ENCODE measurements at places on chromosomes 5 and 9.
A peak's percentile ranks its signal among the peaks of the same experiment; 100 is the strongest.

- no peak for DNase-seq
Measured at GRCh38 chr9:125822160-125822559, 75.0 kb downstream of the PBX3 start.

DNA sequence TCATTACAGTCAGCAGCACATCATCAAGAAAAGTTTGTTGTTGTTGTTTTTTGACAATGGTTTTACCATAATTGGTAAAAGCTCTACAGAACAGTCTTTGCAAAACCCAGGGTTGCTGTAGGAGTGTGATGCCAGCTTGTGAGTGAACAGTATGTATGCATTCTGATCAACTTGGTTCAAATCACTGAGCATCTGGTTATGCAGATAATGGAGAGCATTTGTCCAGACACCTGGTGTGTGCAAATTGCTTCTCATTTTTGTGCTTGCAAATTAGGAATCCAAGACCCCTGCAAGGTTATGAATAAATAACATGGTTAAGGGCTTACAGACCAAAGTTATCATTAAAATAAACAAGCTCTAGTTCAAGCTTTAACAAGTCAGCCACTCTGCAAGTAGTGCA is 448.7 kb upstream of the ACTBL2 start:
- no peak for DNase-seq

DNA sequence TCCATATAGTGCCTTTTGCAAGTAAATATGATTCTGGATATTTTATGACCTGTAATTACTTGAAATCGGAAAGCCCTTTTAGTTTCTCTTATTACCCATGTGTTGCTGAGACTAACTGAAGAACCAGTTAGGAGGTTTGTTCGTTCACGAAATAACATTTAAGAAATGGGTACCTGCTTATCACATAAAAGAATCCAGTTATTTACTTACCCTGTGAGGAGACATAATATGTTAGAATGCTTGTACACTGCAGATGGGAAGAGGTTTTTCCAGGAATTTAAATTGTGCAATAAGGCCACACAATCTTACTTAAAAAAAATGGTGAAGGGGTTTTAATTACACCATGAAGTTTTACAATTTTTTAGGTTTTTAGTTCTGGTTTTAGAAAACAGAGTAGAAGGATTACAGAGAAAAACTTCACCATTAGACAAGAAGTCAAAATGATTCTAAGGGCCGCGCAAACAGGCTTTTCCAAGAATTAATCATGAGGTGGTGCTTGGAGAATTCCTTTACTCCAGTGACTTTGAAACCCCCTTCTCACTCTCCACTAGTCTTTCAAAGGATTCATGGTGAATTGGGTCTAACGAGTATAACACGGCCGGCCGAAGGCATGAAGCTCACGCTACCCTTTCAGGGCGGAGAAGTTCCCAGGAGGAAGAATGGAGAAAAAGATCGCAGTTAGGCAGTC is 1.1 kb upstream of the PTGER4 start:
- DNase-seq: no peak

- no peak for DNase-seq
Measured at GRCh38 chr5:170691657-170692056, 91.9 kb upstream of the GABRP start.

- no peak for DNase-seq
Measured at GRCh38 chr5:164048359-164048926, 543.0 kb downstream of the MAT2B start.

DNA sequence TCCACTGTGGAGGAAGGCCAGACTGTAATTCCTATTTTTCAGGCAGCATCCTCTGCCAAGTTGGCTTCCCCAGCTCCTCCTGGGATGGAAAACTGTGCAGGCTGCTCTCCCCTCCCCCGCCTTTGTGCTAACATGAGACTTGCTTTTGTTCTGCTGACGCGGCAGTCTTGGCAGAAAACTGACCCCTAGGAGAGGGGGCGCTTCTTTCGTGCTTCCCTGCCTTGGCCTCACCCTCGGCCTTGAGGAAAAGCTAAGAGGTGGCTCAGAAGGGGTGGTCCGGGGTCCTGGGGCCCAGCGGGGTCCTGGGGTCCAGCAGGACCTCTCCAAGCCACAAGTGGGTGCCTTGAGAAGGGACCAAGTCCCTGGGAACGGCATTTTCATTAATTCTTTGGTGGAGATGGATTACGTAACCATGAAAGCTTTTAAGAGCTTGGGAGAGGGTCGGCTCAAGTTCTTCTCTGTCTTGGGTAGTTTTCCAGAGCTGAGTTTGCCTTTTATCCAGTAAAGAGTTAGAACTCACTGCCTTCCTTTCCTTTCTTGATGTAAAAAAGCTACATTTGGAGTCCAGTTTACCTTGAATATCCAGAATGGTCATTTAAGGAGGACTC is 51.0 kb downstream of the SH3PXD2B start:
- no peak for DNase-seq

DNA sequence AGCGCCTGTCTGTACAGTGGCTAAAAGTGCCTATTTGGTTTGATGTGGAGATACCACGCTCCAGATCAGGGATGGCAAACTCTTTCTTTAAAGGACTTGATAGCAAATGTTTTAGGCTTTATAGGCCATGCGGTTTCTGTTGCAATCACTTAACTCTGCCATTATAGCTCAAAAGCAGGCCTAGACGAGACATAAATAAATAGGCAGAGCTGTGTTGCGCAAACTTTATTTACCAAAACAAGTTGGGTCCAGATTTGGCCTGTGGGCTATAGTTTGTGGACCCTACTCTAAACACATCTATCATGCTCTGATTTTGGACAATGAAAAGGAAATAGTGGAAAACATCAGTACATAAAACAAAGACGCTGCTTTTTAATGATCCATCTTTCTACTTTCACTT is 79.2 kb downstream of the PTCH1 start:
- DNase-seq: no peak

DNA sequence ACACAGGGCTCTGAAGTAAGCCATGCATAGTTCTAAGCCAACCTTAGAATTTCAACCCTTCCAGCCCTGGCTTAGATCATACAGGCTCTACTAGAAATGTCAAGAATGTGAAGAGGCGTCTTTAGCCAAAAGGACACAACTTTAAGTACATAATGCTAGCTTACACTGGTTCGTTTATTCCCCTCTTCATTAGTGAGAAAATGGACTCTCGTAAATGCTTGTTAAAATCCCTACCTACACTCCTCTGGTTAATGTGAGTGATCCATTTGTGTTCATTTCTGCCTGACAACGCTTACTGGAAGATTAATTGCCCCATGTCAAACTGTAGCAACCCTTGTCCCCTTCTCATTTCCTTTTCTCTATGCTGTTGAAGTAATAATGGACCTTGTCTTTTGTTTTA is 149.3 kb upstream of the POU5F2 start:
- no peak for DNase-seq

GRCh38 chr5:112940670-112941069 is 18.6 kb upstream of the REEP5 start:
- no peak for DNase-seq

DNA sequence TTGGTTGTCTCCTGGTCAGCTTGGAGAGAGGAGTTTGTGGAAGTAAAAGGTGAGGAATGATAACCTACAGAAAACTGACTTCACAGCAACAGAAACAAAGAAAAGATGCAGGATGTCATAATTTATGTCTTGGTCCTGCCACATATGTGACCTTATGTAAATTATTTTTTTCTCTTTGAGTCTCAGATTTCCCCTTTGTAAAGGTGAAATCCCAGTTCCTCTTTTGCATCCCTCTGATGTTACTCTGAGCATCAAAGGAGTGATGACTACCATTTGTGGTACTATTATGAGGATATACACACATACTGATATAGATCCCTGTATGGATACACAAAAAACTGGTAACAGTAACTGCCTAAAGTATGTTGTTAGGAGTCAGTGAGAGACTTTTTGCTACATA is 1.4 kb upstream of the THG1L start:
- no peak for DNase-seq

- no peak for DNase-seq
Measured at GRCh38 chr5:174362514-174362913, 317.0 kb downstream of the NSG2 start.

GRCh38 chr9:91911657-91912056 is 38.4 kb downstream of the ROR2 start:
- no peak for DNase-seq

DNA sequence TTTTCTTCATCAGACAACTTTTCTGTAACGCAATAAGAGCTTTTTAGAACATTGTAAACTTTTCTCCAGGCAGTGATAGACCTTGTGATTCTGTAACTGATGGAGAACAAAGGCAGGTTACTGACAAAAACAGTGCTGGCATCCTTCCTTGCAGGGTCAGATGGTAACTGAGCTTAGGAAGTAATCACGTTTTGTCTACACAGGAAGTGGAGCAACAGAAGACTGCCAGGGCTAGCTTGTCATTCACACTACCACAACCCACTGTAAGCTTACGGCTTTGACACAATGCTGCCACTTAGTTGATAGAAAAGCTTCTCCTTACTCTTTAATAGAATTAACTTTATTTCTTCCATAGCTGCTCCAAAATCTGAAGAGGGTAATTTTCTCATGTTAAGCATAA is 46.8 kb downstream of the FBN2 start:
- DNase-seq: no peak

GRCh38 chr9:129752900-129753729 is at the start of gene PTGES:
Gene PTGES, minus strand, starts transcription at chr9:129753042. Its CDS starts 30 bp downstream, at chr9:129753012.
- DNase-seq: peak; percentile 86

- peak; percentile 75 for DNase-seq
Measured at GRCh38 chr5:143106174-143106573, 297.3 kb downstream of the NR3C1 start.

DNA sequence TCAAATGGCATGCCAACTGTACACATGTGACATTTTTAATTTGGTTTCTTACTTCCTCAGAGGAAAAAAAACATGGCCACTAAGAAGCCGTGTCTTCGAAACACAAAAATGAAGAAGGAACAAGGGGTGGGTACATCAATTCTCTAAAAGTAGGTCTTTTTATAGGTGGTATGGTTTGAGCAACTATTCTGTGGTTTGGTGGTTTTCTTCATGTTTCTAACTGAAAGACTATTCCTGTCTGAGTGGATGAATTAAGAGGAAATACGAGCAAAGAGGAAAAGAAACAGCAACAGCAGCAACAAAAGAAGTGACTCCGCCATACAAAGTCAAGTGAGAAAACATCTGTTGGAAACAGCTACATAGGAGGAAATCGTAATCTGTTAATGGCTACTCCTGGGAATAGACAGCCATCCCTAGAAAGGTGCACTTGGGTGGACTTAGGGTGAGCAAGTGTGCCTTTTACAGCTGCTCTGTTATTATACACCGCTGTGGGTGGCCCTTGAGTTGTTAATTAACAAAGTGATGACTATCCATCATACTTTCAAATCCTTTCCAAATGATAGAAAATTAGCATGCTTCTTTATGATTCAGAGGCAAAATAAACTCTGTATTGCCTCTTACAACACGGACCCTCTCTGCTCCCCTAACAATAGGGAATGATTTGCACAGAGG is 575.8 kb downstream of the TLE1 start:
- peak; percentile 64 for DNase-seq

DNA sequence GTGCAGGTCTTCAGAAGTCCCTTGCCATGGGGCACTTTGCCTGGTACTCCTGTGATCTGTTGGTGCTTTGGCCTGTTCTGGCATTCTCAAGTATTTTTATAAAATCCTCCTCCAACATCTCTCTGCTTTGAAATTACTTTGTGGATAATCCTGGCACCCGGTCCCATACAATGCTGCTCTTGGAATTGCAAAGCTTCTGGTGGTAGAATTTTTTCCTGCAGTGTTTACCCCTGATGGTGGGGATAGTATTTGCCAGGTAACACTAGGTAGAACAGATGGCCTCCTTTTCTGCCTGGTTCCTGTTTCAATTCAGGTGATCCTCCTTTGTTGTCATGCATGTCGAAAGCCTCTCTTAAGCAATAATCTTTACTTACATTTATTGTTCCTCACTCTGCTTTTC is 109.8 kb upstream of the ATP10B start:
- no peak for DNase-seq

- DNase-seq: no peak
Measured at GRCh38 chr5:149280124-149280523, 8.5 kb downstream of the AFAP1L1 start.

- DNase-seq: peak; percentile 93
Measured at GRCh38 chr9:112750016-112750763, at the start of gene SNX30. Gene SNX30, plus strand, starts transcription at chr9:112750760. Its CDS starts 242 bp downstream, at chr9:112751002.

DNA sequence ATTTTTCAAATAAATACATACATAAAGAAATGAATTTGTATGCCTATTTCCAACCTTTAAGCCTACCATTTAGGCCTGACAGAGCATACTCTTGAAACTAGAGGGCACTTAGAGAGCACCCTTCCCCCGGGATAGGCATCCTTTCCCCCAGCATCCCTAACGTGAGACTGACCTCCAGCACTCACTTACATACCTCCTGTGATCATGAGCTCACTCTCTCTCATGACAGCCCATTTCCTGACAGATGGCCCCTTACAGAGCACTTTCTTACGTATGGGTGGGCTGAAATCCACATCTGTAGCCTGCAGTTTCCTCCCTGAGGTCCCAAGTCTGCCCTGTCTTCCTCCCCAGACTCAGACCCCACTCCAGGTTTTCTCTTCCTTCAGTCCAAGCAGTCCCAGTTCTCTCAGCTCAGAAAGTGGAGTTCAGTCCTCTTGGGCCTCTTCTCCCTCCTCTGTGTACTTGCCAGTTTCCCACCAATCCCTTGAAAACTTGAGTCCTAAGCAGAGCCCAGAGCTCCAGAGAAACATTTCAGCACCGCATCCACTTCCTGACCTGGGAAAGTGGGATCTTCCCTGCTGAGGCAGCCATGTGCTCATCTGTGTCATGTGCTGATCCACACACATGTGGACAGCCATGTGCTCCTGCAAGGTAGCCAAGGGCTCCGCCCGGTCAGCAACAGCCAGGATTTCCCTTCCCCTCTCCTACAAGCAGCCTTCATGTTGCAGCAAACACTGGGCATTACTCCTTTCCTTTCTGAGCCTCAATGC is 2.2 kb upstream of the CDX1 start:
- no peak for DNase-seq

DNA sequence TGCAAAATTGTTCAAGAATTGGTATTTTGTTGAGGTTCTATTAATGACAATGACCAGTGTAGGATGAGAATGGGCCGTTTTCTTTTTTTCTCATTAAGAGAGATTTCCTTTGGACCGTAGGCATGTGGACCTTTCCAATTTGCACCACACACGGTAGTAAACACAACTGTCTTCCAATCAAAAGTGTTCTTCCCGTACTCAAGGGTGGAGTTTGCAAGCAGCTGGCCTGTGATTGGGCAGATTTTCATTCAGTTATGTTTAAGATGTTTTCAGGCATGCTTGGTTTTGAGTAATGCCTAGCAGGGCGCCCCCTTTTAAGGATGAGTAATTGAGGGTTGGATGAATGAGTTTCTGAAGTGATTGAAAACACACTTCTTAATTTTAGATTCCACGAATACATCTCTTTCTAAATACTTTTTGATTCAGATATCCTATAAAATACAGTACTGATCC is 2.5 kb downstream of the KDM3B start:
- peak; percentile 85 for DNase-seq

DNA sequence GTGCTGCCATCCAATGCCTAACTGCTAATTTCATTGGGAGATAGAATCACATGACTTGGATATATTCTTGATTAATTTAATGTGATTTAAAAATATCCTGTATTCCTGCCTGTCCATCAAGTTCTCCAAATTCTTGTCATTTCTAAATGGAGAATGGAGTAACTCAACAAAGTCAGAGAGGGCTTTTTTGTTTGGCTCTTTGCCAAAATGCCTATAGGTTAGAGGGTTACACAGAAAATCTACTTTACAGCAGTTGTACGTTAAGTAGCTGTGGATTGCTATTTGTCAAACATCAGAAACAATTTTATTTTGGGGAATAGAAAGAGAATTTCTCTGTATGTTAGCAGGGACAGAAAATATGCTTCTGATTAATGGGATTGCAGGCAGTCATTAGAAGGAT is 5.9 kb downstream of the PIK3R1 start:
- no peak for DNase-seq
